ENCODE measurements at places on chromosomes 4 and X.
A peak's percentile ranks its signal among the peaks of the same experiment; 100 is the strongest.

DNA sequence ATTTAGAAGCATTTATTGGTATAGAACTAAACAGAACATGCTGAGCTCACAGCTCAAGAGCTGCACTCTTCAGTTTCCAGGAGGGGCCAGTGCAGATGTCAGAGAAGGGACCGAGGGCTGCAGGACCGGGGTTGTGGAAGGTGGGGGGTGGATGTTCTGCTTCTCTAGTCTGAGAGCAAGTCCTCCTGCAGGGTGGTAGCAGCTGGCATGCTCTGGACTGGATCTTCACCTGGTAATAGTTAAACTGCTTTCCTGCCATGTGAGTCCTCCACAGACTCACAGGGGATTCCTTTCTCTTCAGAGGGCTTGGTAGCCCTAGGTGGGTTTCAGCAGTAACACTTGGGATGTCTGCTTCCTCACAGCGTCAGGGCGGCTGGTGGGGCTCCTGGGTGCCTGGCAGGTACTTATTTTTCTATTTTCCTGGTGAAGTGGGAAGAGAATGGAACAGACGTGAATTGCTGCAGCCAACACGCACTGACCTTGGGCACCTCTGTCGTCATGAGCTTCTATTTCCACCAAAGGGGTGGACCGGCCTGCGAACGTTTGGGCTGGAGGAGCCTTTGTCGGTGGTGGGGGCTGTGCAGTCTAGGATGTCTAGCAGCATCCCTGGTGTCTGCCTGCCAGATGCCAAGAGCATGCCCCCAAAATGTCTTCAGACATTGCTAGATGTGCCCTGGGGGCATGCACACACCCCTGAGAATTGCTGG, 2.5 kb downstream of the MAEA start:
- DNase-seq: no peak

- DNase-seq: no peak
These were observed 36.0 kb downstream of the CCNG2 start for GRCh38 chr4:77193046-77193445.

GRCh38 chrX:45428831-45429230, 228.2 kb upstream of the DIPK2B start:
- no peak for DNase-seq

- no peak for DNase-seq
These were observed 97.5 kb downstream of the LIMCH1 start for GRCh38 chr4:41635441-41635840.

DNA sequence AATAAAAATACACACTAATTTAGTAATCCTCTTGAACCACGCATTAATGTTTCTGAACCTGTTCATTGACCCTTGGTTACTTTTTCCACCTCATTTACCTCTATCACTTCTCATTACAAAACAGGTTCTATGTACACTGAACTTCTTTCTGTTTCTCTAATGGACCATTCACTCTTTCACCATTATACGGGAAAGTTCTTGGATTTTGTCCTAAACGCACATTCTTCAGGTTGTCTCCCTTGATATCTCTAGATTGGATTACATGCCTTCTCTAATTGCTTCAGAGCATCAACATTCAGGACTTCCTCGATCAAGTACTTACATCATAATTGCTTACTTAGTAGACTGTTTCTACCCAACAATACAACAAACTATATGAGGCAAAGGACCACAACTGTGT, 359.4 kb upstream of the FSTL5 start:
- no peak for DNase-seq

GRCh38 chrX:44330227-44330626, 13.2 kb downstream of the EFHC2 start:
- DNase-seq: peak; percentile 19

DNA sequence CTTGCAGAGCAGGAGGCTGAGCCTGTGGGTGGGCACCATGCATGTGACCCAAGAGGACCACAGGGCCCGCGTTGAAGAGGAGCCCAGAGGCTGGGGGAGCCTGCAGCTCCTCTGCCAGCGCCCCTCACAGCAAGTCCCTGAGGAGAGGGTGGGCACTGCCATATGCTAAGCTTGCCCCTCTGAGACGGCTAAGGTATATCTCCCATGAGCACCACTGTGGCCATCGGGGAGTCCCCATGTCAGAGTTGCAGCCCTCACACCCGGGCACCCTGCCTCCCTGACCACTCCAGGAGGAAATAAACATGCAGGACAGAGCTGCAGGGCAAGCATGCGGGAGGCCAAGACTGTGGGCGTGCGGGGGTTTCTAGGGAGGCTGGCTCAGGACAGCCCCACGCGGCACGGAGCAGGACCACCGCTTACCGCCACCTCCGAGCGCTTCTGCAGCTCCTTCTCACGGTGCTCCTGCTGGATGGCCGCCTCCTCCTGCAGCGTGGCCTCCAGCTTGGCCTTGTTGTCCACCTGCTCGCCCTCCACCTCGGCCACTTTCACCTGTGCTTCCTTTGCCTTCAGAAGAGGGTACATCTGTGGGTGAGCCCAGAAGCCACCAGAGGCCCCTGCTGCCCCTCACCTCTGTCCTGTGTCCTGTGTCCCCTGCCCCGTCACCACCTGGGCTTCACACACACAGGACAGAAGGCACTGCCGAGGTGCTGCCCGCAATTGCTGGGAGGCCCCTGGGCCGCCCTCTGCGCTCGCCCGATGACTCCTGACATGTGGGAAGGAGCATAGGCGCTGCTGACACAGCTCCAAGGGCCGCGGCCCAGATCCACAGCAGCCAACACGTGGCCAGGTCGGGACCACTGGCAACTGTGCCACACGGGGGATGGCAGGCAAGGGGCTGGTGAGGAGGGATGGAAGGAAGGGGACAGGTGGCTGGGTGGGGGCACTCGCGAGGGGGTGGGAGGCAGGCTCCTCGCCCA, 29.8 kb downstream of the FGFR3 start:
- no peak for DNase-seq

GRCh38 chr4:188536826-188537225, 397.6 kb downstream of the TRIML1 start:
- DNase-seq: no peak

DNA sequence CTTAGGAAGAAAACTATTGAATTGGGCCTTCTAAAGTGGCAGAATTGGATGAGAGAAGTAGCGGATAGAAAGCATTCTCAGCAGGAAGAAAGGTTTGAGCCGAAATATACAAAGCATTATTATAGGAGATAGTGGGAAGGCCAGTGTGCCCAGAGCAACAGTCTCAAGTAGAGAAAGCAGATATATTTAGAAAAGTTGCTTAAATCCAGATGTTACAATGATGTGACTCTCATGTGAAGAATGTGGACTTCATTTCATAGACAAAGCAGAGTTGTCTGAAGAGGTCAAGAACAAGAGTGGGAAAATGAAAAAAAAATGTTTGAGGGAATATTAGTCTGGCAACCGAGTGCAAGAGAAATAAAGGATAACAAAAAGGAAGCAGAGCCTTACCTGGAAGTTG, 66.9 kb downstream of the SYNPO2 start:
- DNase-seq: no peak

DNA sequence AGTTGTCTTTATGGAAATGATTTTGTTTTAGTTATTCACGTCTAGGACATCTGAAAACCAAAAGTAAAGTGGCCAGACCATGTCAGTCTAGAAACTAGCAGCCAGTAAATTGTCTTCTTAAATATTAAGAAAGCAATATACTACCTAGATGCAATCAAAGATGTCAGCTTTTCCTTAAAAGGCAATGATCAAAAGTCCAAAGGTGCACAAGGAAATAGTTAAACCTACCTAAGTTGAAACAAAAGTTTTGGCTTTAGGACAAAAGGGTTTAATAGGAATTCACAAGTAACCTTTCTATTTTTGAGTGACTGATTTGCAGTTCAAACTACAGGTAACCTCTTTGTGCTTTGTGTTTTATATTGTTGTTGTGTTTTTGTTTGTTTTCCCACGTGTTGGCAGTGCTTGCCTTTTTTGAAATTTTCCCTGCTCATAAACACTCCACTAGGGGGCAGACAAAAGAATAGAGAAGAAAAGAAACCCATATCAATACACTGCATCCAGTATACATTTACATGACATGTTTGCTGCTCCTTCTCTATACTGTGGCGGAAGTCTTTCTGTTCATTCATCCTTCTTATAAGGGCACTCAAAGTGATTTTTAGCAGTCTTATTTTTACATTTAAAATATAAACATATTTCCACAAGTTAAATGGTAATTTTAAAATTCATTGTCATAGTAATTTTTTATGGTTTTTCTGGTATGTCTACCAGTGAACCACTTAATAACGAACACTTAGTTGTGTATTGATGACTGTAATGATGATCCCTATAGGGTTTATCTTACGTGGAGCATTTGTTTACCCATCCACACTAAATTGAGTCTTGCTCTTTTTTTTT, 62.7 kb downstream of the GAB1 start:
- DNase-seq: peak; percentile 54

DNA sequence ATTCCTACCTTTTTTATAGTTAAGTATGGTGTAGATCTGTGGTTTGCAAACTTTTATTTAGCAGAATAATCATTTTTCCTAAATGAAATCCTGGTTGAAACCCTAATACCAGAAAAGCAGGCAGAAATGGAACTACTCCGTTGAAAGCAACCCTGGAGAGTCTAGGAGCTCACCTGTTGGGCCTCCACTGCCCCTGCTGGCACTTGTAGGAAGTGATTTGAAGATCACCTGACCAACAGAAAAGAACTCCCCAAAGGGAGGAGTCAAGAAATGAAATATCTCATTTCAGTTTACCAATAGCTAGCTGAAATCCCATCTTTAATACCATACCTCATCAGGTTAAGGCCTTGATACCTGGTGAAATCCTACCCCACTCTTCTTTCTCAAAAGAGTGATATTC, 277.1 kb downstream of the KLHL13 start:
- DNase-seq: no peak

GRCh38 chr4:147655639-147656038, 28.3 kb downstream of the PRMT9 start:
- no peak for DNase-seq

DNA sequence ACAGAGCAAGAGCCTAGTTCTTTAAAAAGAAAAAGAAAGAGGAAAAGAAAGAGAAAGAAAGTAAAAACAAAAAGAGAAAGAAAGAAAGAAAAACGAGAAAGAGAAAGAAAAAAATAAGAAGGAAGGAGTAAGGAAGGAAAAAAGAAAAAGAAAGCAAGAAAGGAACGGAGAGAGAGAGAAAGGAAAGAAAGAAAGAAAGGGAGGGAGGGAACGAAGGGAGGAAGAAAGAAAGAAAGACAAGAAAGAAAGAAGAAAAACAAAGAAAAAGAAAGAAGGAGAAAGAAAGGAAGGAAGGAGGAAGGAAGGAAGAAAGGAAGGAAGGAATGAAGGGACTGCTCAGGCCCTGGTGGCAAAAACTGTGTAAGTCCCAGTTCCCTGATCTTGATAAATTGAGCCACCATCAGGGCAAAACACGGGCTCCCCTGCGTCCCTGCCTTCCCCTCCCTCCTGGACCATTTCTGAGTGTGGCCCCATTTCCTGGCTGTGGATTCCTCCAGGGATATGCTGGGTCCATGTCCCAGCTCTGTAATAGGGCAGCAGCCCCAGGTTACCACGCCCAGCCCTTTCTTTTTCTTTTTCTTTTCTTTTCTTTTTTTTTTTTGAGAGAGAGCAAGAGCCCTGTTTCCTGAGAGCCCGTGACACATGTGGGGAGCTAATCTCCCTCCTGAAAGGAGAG, 44.8 kb downstream of the SHOX start:
- DNase-seq: no peak

DNA sequence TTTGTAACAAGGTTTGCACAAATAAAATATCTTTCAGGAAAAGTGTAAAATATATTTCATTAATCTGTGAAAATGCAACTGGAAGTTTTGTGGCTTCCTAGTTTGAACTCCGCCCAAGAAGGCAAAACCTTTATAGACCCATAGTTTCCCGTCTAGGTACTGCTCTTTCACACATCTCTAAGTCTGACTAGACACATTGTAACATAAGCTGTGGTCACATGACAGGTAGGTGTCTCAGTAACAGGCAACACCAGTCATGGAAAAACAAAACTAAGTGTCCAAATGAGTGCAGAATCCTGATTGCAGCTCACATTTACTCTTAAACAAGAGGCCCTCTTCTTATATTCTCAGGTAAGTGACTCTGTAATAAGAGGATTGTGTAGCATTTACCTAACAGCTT, 55.6 kb downstream of the SNCA start:
- DNase-seq: no peak

DNA sequence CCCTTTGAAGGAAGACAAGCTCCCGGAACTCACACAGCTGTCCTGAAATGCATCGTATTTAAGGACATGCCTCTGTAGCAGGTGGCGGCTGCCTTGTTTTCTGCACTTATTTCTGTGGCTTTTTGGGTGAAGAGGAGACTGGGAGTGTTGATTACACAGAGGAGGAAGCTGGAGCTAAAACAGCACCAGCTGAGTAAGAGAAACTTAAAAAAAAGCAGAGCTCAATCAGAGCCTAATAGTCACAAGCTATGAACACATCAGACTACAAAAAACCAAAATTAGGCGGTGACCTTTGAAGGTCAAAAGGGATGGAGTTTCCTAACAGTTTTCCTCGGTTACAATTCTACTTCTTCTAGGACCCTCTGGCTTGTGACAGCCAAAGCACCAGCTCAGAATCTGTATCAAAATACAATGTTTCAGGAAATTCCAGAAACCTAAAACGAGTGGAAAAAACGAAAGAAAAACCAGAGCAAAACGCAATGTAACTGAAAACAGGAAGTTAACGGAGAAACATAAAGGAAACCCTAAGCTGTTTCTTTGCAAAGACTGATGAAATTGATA, 13.5 kb downstream of the PRKX start:
- no peak for DNase-seq

GRCh38 chr4:138977524-138977923, 38.1 kb upstream of the NOCT start:
- DNase-seq: no peak

DNA sequence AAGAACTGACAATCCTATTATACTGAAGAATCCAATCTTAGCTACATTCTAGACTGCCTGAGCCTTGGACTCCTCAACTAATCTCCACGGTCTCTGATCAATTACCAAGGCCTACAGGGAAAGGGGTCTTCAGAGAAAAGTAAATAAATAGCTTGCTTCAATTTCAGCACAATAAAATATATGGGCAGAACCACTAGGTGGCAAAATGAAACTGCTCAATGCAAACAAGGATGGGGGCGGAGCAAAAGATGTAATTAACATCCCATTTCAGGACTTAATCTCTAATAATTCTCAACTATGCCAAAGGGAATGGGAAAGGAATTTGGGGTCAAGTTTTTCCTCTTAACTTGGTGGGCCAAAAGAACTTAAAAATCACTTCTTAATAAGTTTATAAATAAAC, 78.4 kb upstream of the MAP3K15 start:
- peak; percentile 49 for DNase-seq

DNA sequence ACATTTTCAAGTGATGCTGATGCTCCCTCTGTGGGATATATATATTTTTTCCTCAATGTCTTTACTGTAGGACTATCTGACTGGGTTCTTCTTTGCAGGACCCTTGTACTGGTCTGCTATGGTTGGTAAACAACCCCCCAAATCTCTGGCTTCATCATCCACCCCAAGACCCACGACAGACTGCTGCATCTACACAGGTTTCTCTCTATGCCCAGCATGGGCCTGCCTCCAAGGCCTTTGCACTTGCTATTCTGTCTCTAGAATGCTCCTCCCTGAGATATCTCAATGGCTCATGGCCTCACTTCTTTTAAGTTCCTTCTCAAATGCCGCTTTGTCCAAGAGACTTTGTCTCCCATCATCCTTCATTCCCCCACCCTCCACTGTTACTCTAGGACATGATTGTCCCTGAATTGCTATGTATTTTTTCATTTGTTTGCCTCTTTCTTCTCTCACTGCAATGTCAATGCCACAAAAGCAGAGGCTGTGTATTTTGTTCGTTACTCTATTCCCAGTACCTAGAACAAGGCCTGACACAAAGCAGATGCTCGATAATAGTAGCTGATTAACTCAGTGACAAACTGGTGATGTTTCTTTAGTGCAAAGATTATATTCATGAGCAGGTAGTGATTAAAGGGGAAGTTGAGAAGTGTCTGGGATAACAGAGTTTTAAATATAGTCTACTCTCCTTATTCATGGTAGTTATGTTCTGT, 6.6 kb downstream of the EVC start:
- DNase-seq: no peak

Measured in CD4-positive, alpha-beta T cell treated with Interleukin-10 for 1 hour (primary cell).